ENCODE measurements at places on chromosomes 1 and 21. TPM values are rescaled to one million over a fixed set of nuclear protein-coding genes. Genes with fewer than 3 reads are reported as not detected.

Gene IL10
- 0.43 TPM for total RNA-seq

Gene E2F2
- 0.35 TPM for total RNA-seq

Gene CD1D
- total RNA-seq: 1.2 TPM

Gene ELAPOR1
- 0.19 TPM for total RNA-seq

DNA sequence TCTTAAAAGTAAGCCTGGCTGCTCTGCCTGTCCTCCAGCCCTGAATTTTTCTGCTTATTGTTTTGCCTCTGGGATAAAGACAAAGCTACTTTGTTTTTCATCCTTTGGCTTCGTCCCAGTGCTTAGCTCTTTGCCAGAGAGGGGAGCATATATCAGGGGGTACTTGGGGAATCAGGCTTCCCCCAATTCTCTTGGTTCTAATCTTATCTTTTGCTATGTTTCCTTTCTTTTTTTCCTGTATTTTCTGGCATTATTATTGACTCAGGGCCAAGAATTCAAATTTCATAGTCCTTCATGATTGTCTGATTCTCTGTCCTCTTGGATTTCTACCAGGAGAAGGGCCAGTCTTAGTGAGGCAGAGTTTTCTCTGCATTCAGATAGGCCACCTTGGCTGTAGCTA is 51.2 kb downstream of the GIPC2 start:
- DNase-seq: no peak

GRCh38 chr1:146010126-146010738 is 11.3 kb downstream of the HJV start:
- no peak for DNase-seq

DNA sequence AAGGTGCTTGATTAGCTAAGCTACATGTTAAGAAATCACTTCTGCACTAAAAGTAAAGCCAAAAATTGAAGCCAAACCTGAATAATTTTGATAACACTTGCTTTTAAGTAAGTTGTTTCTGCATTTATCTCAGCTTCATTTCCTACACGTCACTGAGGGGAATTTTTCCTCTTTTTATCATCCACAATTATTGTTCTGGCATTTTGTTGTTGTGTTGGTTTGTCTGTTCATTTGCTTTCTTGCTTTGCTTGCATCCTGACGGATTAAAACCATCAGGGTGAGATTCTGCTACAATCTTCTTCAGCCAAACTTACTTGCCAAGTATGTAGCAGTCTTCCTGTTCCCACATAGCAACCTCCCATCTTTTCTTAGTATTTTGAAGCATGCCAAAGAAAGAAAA is 18.0 kb upstream of the EEIG2 start:
- DNase-seq: no peak

DNA sequence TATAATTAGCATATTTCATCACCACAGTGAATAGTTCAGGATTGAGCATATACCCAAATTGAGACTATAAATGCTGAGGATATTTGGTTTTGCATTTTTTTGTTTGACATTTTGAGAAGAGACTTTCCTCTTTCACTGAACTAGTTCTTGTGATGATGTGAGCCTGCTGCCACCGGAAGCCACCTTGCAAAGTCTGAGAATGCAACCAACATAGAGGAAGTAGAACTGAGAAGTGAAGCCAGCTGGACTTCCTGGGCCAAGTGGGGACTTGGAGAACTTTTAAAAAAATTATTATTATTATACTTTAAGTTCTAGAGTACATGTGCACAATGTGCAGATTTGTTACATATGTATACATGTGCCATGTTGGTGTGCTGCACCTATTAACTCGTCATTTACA is 102.3 kb downstream of the RPE65 start:
- peak; percentile 58 for DNase-seq

GRCh38 chr1:119795261-119796200 is 15.7 kb downstream of the REG4 start:
- DNase-seq: no peak

Data from Right ventricle myocardium superior (tissue), 1 donor.